NCI-H1694 treated with DMSO at 0.1 percent for 48 hours (cell line): ENCODE measurements at places on chromosomes 4 and X.

DNA sequence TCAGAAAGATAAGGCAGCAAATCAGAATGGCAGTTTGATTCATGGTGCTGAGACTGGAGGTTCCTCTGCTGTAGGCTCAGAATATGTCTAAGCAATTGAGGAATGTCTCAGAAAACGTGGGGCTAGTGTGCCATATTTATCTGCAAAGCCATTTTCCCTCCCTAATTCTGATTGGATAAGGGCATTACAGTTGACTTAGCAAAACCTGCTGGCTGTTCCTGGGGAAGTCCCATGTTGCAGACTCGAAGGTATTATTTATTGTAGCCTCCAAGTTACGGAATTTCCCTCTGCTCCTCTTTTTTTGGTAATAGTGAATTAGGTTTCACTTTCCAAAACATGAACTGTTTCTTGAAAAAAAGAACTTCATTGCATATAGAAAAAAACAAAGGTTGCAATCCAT is at the start of gene CXCL10:
CXCL10 (minus strand) TSS at position 109 of the 400 bp plus-strand sequence; CDS start at position 43, 66 bp downstream.
- no peak for DNase-seq

DNA sequence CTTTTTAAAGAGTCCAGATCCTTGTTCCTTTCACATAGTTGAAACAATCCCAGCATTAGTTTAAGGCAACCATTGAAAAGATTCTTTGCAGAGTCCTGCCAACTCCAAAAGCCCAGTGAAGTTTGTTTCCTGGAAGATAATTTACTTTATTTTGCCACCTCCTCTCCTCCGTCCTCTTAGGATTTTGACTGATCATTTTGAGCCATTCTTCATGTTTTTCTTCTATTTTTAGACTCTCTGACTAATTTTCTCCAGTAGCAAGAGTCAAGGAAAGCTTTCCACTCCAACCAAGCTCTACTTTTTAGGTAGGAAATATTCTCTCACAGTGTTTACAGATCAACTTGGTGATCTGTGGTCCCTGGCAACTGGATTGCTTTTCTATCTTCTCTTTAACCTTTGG is 10.3 kb downstream of the NCBP2L start:
- DNase-seq, result no peak

GRCh38 chr4:136078976-136079375 is 1453.3 kb downstream of the PCDH18 start:
- DNase-seq, result no peak

DNA sequence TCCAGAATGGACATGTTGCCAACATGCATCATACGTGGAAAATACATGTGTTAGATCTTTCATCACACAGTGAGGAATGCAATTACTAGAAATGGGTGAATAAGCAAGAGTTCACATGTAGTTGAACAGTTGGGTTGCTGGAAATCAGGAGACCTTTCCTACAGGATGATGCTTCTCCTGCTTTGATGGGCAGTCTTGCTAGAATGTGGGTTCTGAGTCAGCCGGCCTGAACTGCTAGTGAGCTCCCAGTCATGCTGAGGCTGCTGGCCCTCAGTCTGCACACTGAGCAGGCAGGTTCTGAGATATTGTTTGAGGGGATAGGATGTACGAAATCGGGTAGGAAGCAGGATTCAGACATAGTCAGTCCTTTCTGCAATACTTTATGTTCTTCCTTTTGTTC is 20.2 kb downstream of the MSL3 start:
- no peak for DNase-seq

DNA sequence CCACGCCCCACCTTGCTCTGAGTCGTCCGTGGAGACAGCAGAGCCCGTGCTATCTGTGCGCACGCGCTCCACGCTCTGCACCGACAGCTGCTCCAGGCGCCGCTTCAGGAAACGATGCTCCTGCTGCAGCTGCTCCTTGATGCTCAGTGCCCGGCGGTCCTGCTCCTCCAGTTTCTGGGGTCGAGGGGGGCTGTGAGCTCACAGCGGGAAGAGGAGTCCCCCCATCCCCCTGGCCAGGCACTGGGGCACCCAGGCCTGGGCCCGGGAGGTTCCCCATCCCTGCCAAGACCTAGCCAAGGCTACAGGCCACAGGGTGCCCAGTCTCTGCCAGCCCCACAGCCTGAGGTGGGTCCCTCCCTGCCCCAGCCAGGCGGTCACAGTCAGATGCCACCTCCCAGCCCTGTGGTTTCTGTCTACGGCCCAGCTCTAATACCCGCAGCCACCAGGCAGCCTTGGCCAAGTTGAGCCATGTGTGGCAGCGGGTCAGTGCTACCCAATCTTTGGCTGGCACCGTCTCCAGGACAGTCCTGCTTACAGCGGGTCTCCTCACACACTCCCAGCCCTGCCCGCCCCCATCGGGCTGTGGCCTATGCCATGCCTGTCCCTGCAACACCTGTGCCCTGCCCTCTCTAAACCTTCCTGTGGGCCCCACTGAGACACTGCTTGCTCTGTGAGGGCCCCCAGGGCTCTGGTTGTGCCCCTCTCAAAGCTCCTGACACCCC is 9.3 kb upstream of the HAUS3 start:
- DNase-seq, result no peak

- DNase-seq, result no peak
Observed at GRCh38 chr4:54090804-54091623, 8.9 kb upstream of the GSX2 start.

GRCh38 chr4:42088386-42088785 is 64.1 kb downstream of the BEND4 start:
- DNase-seq, result no peak

DNA sequence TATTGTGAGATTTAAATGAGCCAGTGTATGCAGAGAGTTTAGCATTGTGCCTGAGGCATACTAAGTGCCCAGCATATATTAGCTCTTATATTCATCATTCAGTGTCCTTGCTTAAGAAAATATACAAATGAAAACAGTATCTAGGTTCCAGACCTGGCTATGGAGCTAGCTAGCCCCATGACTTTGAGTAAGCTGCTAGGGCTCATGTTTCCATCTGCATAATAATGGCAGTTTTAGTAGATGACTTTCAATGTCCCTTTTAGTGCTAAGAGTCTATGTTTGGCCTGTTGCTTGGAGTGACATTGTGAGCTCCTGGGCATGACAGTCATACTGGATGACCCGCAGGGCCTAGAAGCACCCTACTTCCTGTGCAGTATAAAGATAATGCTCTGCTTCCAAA is 435.3 kb downstream of the ZIC3 start:
- no peak for DNase-seq

- no peak for DNase-seq
Observed at GRCh38 chrX:69262036-69262936, 97.0 kb upstream of the PJA1 start.

- DNase-seq, result no peak
Observed at GRCh38 chrX:38087594-38087993, 81.2 kb downstream of the SYTL5 start.

- DNase-seq, result no peak
Observed at GRCh38 chrX:50333308-50333707, 128.7 kb downstream of the CCNB3 start.

- DNase-seq, result peak; percentile 5
Observed at GRCh38 chrX:70033348-70034051, 16.2 kb downstream of the AWAT2 start.

DNA sequence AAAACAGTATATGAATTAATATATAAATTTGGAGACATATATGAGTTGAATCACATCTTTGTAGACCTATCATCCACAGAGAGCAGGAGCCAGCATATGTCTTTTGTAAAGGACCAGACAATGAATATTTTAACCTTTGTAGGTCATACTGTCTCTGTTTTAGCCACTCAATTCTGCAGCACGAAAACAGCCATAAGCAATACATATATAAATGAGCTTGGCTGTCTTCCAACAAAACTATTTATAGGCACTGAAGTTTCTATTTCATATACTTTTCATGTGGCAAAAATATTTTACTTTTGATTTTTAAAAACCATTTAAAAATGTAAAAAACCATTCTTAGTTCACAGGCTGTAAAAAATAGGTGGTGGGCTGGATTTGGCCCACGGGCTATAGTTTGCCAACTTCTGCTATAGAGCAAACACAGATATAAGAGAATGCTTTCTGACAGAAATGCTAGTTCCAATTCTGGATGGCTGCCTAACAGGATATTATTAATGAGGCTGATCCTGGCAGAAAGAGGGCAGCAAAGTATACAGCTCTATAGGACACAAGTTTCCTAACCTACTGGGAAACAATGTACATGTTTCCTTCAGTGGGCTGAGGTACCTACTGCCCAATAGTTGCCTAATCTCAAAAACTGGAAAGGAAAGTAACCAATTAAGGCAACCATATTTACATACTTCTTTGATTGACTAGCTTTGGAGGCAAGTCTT is 58.1 kb upstream of the UCP1 start:
- DNase-seq, result no peak

- DNase-seq, result no peak
Observed at GRCh38 chr4:112840061-112840460, 203.1 kb downstream of the LARP7 start.

DNA sequence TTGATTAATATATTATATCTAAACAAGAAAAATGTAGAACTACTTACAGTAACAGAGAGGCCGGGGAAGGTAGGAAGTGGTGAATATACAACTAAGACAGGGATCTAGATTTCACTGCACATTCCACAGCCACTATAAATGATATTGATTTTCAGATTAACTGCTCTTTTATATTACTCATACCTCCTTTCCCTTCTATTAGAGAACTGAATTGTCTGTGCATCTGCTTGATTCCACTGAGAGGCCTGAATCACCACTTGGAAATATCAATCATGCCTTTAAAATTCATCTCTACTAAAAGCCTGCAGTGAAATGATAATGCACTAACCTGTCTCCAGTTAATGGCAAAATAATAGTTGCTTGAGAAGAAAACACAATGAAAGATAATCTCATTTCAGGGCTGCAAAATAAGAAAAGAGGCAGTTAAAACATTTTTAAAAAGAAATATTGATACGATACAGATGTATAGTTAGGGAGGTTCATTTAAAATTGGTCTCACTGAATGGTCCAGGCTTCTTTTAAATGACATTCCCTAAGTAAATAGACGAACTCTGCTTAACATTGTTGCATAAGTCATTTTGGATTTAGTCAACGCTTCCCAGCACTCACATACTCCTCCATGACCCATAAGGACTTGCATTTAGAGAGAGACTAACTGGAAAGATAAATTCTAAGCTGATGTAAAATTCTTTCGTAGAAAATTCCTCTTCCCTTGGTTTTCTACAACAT is 3.8 kb downstream of the ANTXR2 start:
- no peak for DNase-seq

GRCh38 chr4:81635739-81636138 is 164.0 kb upstream of the RASGEF1B start:
- no peak for DNase-seq

- no peak for DNase-seq
Observed at GRCh38 chrX:31832263-31832662, 760.4 kb upstream of the FTHL17 start.

DNA sequence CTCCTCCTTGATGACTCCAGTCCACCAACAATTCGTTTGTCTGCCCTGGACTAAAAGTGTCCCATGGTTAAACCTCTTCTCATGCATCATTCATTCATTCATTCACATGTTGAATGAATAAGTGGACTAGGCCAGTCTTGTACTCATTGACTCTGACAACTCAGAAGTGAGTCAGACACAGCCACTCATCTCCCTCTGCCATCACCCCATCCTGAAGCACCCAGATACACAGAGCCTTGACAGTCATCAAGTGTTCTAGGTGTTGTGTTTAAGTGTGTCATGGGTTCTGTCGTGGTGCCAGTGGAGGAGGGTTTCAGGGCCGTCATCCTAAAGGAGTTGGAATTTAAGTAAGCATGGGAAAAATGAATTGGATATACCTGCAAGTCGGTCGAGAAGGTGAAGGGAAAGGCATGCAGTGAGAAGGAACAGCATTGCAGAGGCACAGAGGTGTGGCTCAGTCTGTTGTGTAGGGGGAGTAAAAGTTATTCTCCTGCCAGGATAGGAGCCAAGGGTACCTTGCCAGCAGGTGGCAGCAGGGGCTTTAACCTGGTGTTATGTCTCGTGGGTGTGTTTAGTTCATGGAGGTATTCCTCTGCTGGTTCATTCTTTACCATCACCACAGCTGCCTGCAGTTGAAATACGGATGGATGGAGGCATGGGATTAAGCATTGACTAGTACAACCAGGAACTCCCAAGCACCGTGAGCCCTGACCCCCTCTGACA is 18.3 kb downstream of the MAGED2 start:
- no peak for DNase-seq
